Astrocyte (in vitro differentiated cells and primary cell): ENCODE measurements at places on chromosomes 7 and 10.

DNA sequence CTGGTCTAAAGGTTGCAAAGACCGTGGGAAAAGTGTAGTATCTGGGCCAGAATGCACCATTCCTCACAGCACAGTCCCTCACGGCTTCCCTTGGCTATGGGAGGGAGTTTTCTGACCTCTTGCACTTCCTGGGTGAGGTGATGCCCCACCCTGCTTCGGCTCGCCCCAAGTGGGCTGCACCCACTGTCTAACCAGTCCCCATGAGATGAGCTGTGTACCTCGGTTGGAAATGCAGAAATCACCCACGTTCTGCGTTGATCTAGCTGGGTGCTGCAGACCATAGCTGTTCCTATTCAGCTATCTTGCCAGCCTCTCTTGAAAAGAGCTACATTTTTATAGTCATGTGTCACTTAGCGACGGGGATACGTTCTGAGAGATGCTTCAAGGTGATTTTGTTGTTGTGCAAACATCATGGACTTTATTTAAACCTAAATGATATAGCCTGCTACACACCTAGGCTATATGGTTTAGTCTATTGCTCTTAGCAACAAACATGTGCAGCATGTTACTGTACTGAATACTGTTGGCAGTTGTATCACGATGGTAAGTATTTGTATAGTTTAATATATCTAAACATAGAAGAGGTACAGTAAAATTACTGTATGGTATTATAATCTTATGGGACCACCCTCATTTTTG lies 120.0 kb downstream of the PPP1R9A start:
- no peak overlapping the region for H3K27ac ChIP-seq
- no peak overlapping the region for H3K4me3 ChIP-seq
- no peaks in the 10 kb centered on the region for H3K27me3 ChIP-seq
- no peaks in the 10 kb centered on the region for H3K4me1 ChIP-seq

DNA sequence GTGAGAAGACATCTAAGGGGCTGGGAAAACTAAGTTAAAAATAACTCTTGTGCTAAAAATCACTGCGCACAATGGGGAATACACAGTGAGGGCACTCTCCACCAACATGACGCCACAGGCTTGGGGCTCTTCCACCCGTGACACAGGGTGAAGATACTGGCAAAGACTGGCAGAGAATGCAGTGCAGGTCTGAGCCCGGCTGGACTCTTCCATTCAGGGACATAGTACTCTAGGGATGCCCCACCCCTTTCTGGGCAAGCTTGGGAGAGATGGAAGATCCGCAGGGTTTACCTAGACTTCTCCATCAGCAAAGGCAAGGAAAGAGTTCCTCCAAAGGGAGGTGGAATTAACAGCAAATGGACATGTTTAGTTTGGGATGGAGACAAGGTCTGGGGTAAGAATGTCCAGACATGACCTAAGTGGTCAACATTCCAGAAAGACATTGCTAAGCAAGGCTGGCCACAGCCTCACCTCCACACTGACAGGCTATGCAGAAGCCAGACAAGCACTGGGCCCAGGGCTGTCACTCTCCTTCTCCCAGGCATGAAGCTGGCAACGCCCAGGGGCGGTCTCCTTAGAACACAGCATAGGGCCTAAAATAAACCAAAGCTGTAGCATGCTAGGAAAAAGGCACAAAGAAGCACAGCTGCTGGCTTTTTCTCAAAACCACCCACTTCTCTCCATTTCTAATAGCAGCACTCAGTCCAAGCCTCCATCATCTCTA lies 28.1 kb downstream of the XPNPEP1 start:
- H3K27ac ChIP-seq, result peak overlapping the region; percentile 47
- H3K4me3 ChIP-seq, result no peak overlapping the region
- peak; percentile 92 for DNase-seq
- no peaks in the 10 kb centered on the region for H3K27me3 ChIP-seq

GRCh38 chr10:34479520-34480179 lies 335.4 kb downstream of the PARD3 start:
- DNase-seq, result no peak
- no peak overlapping the region for H3K27ac ChIP-seq
- H3K4me1 ChIP-seq, result no peaks in the 10 kb centered on the region

- peaks cover 3% of the 10 kb centered on the region for H3K4me1 ChIP-seq
- H3K27ac ChIP-seq, result no peak overlapping the region
- no peaks in the 10 kb centered on the region for H3K36me3 ChIP-seq
- H3K4me3 ChIP-seq, result no peak overlapping the region
- no peaks in the 10 kb centered on the region for H3K27me3 ChIP-seq
Observed at GRCh38 chr10:23326544-23327307, 17.9 kb downstream of the C10orf67 start.

- H3K36me3 ChIP-seq, result no peaks in the 10 kb centered on the region
- no peaks in the 10 kb centered on the region for H3K4me1 ChIP-seq
- DNase-seq, result no peak
Observed at GRCh38 chr10:82089327-82089726, 214.3 kb downstream of the NRG3 start.

- no peaks in the 10 kb centered on the region for H3K27me3 ChIP-seq
- DNase-seq, result peak; percentile 45
- no peaks in the 10 kb centered on the region for H3K36me3 ChIP-seq
- H3K27ac ChIP-seq, result no peak overlapping the region
Observed at GRCh38 chr7:18469316-18469715, 26.2 kb upstream of the HDAC9 start.

GRCh38 chr7:135523146-135523545 lies 13.2 kb upstream of the CNOT4 start:
- no peaks in the 10 kb centered on the region for H3K36me3 ChIP-seq
- H3K27ac ChIP-seq, result no peak overlapping the region

DNA sequence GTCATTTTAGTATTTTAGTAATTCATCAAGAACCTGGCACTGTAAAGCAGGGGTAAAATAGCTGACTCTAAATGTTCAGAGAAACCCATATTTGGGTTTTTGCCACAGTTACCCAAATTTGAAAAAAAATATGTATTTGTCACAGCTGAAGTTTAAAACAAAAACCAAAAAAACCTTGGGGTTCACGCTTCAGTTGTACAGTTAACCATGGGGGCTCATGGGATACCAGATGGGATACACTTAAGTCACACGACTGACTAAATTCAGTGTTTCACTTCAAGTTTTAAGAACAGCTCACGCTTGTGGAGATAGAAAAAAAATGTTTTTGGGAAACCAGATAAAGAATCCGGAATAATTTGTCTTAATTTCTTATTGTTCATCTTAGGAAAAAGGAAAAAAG lies 2.1 kb downstream of the ARL3 start:
- no peak overlapping the region for H3K4me3 ChIP-seq
- no peaks in the 10 kb centered on the region for H3K36me3 ChIP-seq
- H3K27me3 ChIP-seq, result no peaks in the 10 kb centered on the region
- no peak for DNase-seq

- no peak overlapping the region for H3K27ac ChIP-seq
- H3K4me1 ChIP-seq, result no peaks in the 10 kb centered on the region
- H3K27me3 ChIP-seq, result no peaks in the 10 kb centered on the region
- DNase-seq, result no peak
- H3K4me3 ChIP-seq, result no peak overlapping the region
- no peaks in the 10 kb centered on the region for H3K36me3 ChIP-seq
Observed at GRCh38 chr10:118531105-118531852, 64.2 kb downstream of the PRLHR start.

DNA sequence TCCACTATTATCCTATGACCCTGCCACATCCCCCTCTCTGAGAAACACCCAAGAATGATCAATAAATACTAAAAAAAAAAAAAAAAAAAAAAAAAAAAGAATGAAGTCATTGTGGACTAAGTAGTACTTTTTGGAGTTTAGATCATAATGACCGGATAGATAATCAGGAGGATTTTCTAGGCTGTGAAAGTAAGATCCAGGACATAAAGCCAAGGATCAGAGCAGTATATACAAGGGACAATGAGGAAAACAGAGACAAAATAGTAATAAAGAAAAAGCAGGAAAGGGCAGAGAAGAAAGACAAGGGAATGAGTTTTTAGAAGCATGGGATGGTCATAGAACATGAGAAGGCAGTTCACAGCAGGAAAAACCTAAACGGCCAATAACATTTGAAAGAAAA lies 87.6 kb downstream of the AKAP9 start:
- no peak overlapping the region for H3K4me3 ChIP-seq
- H3K27me3 ChIP-seq, result no peaks in the 10 kb centered on the region
- H3K4me1 ChIP-seq, result peaks cover 18% of the 10 kb centered on the region

GRCh38 chr7:82291931-82292330 lies 151.6 kb downstream of the CACNA2D1 start:
- no peaks in the 10 kb centered on the region for H3K27me3 ChIP-seq
- no peaks in the 10 kb centered on the region for H3K36me3 ChIP-seq
- peak; percentile 28 for DNase-seq
- H3K27ac ChIP-seq, result no peak overlapping the region

GRCh38 chr7:116524221-116524608 lies 621 bp upstream of the CAV1 start:
- peaks cover 47% of the 10 kb centered on the region for H3K4me1 ChIP-seq
- no peak overlapping the region for H3K4me3 ChIP-seq
- peaks cover 6% of the 10 kb centered on the region for H3K36me3 ChIP-seq
- no peaks in the 10 kb centered on the region for H3K27me3 ChIP-seq
- H3K27ac ChIP-seq, result peak overlapping the region; percentile 95

DNA sequence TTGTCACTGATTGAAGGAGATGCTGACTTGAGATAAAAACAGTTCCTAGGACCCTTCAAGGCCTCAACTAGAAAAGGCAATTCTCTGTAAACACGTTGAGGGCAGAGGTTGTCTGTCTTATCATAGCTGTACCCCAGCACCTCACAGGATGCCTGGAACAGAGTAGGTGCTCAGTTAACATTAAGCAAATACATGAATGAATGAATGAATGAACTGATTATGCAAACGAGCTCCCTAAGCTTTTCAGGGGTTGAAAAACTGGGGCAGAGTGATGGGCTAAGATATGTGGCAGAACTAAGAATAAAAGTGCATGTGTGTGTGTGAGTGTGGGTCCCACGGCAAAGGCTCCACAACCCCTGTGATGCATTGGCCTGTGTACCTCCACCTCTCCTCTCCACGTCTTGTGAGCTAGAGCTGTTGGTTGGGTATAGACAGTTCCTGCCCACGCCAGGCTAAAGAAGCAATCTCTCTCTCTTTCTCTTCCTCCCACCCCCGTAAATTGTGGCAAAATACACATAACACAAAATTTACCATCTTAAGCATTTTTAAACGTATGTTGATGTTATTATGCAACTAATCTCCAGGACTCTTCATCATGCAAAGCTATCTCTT lies 20.9 kb upstream of the SMC3 start:
- no peaks in the 10 kb centered on the region for H3K36me3 ChIP-seq
- peaks cover 5% of the 10 kb centered on the region for H3K27me3 ChIP-seq
- no peak overlapping the region for H3K27ac ChIP-seq
- DNase-seq, result no peak
- H3K4me1 ChIP-seq, result no peaks in the 10 kb centered on the region
- H3K4me3 ChIP-seq, result no peak overlapping the region

- H3K36me3 ChIP-seq, result no peaks in the 10 kb centered on the region
- H3K4me3 ChIP-seq, result no peak overlapping the region
- no peak overlapping the region for H3K27ac ChIP-seq
- no peaks in the 10 kb centered on the region for H3K4me1 ChIP-seq
- DNase-seq, result peak; percentile 65
Observed at GRCh38 chr10:17768957-17769356, 17.0 kb downstream of the TMEM236 start.
